ENCODE measurements at places on chromosomes 4 and X.

GRCh38 chr4:101197350-101197749 is 150.0 kb downstream of the PPP3CA start:
- DNase-seq = no peak

- no peak for DNase-seq
These were observed 25.9 kb downstream of the C4orf50 start for GRCh38 chr4:5992171-5992827.

DNA sequence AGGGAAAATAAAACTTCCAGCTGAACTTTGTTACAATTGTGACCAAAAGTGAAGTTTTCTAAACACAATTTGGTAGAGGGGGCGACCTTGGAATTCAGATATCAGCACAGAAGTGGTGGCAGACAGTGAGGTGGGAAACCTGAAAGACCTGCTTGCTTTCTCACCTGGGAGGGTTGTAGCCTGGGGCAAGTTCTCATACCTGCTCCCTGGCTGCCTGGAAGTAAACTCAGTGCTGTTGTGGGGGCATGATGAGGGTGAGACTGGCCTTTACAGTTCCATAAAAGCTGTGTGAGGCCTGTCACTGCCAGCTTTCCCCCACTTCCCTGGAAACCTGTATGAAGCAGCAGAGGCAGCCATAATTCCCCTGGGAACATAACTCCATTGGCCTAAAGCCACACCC is 1180.2 kb downstream of the FAM133A start:
- DNase-seq = no peak

- no peak for DNase-seq
These were observed 57.9 kb downstream of the CCKAR start for GRCh38 chr4:26432419-26432818.

GRCh38 chr4:128823025-128823661 is 13.6 kb downstream of the JADE1 start:
- no peak for DNase-seq

GRCh38 chr4:92163348-92163747 is 140.4 kb upstream of the GRID2 start:
- no peak for DNase-seq

GRCh38 chrX:16433021-16433420 is 216.9 kb upstream of the S100G start:
- no peak for DNase-seq

DNA sequence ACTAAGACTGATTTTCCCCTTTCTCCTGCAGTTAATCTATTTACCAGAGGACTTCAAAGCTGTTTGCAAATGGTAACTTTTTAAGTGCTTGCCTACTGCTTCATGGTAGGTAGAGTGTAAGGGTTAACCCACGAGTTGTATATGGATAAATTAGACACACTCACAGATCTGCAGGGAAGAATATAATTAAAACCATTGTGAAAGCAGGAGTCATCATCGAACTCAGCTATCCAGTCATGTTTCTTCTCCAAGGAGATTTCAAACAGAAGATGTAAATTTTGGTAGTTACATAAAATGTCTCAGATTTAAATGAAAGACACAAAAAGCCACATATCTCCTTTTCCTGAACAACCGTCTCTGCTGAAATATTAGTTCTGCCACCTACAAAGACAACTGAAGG is 549 bp upstream of the XG start:
- DNase-seq = no peak

GRCh38 chr4:8284391-8284790 is 14.8 kb downstream of the HTRA3 start:
- DNase-seq = no peak

DNA sequence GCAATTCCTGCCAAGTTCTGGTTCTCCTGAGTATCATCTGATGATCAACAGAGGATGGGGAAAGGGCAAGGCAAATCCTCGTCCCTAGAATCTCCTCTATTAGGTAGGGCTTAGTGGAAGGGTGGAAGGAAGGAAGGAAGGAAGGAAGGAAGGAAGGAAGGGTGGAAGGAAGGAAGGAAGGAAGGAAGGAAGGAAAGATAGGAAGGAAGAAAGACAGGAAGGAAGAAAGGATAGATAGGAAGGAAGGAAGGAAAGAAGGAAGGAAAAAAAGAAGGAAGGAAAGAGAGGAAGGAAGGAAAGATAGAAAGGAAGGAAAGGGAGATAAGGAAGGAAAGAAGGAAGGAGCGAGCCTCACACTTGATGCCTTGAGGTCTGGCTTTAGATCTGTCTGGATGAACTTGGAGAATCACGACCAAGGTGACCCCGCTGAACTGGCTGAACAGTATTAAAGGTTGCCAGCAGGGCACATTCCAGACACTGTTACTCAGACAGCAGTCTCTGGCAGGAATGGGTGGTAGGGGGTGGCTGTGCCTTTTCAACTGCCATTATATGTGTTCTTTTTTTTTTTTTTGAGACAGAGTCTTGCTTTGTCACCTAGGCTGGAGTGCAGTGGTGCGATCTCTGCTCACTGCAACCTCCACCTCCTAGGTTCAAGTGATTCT is 57.1 kb downstream of the MAP7D2 start:
- DNase-seq = no peak

DNA sequence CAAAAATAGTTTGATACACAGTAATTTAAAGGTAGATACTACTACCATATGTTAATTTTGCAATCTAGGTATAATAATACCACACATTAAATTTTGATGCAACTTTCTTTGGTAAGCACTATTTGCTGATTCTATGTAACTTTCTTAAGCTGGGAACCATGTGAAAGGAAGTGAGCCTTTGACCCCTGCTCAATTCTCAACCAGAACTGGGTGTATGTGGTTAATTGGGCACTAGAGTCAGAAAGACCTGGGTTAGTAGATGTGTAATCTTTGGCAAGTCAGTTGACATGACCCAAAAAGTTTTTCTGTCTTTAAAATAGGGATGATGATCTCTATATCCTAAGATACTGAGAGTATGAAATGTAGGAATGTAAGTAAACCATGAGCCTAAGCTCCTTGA is 22.4 kb downstream of the TLR2 start:
- DNase-seq = no peak

DNA sequence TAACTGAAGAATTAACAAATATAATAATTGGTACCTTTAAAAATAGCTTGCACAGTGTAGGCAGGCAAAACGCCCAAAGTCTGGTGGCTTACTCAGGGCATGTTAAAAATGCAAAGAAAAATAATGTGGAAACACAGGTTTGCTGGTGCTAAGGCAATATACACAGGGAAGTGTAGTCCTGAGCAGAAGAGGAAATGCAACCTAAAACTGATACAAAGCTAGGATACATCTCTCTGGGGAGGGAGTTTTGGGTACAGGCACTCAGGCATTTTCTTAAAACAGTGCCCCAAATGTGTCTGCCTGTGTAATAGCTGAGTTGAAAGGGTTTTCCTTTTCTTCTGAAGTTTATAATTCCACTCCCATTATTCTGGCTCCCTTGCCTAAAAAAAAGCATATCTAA is 47.4 kb downstream of the TMPRSS11E start:
- no peak for DNase-seq

GRCh38 chrX:143017272-143017671 is 8.5 kb upstream of the SPANXN4 start:
- DNase-seq = no peak

DNA sequence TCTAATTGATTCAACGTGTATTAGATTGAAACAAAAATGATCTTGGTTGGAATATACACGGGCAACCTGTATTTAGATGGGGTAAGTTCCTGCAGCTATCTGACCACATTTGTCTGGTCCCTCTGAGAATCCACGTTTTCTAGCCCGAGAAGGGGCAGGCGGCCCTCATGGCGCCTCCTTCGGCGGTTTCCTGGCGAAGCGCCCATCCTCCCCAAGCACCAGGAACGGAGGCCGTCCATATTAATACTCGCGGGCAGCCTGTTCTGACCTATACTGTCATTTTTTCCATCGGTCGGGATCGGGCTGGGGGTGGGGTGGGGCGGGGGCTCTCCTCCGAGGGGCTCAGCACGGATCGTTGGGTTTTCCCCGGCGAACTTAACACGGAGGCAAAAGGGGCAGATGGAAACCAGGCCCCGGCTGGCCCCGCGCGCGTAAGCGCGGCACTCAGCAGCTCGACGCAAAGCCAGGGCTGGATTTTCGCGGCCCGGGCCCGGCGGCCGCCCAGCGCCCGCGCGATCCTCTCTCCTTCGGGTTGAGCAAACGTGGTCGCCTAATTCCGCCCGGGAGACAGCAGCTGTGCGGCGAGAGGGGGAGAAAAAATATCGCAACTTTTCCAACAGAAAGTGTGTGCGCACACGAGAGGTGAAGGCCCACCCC is 77.2 kb upstream of the BCOR start:
- no peak for DNase-seq

DNA sequence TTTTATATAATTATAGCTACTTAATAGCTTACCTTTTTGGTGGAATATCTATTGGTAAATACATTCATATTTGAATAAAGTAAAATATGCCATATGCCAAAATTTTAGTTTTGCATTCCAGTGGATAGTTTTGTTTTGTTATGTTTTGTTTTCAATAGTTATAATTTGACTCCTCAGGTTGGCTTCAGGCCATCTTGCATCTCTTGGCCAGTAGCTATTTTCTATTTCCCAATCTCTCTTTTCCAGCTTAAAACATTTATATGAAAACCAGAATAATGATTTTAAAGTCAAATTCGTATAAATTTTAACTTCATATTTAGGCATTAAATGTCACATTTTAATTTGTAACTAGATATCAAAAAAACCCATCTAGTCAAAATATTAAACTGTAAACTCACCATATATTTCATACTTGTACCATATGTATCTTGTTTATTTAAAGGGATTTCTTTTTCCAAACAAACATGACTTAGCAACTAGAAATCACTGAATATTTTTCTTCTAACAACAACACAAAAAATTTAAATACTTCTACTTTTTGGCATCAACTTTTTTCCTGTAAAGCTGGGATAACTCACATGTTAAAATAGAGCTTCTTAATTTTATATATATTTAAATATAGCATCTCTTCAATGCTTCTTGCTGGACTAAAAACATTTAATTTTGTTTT is 1209.6 kb downstream of the PCDH7 start:
- no peak for DNase-seq

GRCh38 chr4:37524267-37524666 is 161.9 kb downstream of the RELL1 start:
- no peak for DNase-seq

DNA sequence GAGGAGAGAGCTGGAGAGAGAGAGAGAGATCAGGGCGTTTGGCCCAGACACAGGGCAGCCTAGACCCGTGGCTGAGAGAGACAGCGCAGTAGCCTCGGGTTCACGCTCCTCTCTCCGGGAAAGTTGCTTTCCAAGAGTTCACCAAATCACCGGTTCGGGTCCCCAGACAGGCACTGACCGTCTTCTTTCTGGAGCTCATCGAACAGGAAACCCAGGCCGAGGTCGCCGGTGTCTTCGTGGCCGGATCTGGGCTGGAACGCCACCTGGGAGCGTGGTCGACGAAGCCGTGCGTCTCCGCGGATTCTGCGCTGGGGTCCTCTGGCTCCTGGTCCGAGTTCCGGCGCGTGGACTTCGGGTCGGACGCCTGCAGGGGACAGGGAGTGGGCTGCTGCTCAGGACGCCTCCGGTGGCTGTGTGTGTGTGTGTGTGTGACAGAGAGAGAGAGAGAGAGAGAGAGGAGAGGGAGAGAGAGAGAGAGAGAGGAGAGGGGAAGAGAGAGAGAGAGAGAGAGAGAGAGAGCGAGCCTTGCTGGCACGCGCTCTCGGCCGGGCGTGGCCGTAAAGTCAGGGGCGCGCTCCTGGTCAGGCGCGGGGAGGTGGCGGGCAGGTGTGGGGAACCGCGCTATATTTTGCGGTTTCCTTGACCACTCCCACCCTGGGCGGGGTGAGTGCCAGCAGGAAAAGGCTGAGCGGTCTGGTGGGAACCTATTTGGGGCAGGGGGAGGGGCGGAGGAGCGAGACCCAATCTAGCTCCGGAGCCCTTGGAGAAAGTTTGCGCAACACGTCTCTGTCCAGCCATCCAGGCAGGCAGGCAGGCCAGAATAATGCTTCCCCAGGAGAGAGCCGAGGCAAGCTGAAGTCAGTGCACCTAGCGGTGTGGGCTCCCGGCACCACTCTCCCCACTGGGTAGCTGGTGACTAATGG is 62.1 kb downstream of the RHOXF2B start:
- DNase-seq = no peak

GRCh38 chr4:125515016-125515415 is 200.3 kb downstream of the FAT4 start:
- no peak for DNase-seq

- DNase-seq = no peak
These were observed 21.9 kb downstream of the AP1AR start for GRCh38 chr4:112253382-112254000.

- no peak for DNase-seq
These were observed at the start of gene DOK7 for GRCh38 chr4:3462790-3463415. DOK7 (plus strand) TSS chr4:3463306; CDS start chr4:3463376, 70 bp downstream.

- DNase-seq = no peak
These were observed 393.6 kb downstream of the GPAT3 start for GRCh38 chr4:83929550-83929949.

- DNase-seq = no peak
These were observed 2.7 kb downstream of the FAM120C start for GRCh38 chrX:54180403-54180802.

DNA sequence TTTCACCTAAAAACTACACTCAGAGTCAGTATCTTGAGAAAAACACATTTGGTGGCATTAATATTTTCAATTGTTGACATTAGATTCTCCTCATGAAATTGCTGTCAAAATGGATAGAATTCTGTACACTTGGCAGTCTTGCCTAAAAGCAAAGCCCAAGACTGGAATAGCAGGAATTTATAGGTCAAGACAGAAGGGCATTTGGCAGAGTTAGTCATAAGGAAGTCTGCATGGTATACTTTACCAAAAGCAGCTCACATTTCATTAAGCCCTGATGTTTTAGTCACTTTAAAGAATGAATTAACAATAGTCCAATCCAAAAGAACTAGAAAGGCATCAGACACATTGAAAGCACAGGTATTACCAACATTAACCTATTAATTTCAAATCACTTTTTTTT is 7.1 kb downstream of the CCDC160 start:
- DNase-seq = no peak

GRCh38 chr4:151310124-151310728 is 15.2 kb downstream of the SH3D19 start:
- no peak for DNase-seq

DNA sequence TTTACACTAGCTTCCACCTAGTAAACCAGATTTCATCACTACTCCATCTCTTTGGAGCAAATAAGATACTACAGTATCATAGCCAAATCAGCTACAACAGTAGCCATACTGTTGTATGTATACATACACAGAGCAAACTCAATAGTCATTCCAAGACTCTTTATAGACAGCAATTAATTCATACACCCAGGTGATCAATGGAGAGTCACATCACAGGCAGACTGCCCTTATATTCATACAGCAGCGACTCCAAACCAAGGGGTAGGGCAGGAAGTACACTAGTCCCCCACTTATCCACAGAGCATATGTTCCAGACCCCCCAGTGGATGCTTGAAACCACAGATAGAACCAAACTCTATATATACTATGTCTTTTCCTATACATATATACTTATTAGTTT is 76.6 kb downstream of the FBXW7 start:
- DNase-seq = no peak

- DNase-seq = no peak
These were observed 202.0 kb downstream of the SLC4A4 start for GRCh38 chr4:71540749-71541269.

- DNase-seq = no peak
These were observed 187.9 kb downstream of the LRBA start for GRCh38 chr4:150827226-150827625.

GRCh38 chr4:86156531-86156930 is 203.3 kb downstream of the MAPK10 start:
- no peak for DNase-seq

All from CD8-positive, alpha-beta memory T cell (primary cell).